ENCODE measurements at places on chromosomes 6 and 20. TPM values are rescaled to one million over a fixed set of nuclear protein-coding genes. Genes with fewer than 3 reads are reported as not detected.
A peak's percentile ranks its signal among the peaks of the same experiment; 100 is the strongest.

DNA sequence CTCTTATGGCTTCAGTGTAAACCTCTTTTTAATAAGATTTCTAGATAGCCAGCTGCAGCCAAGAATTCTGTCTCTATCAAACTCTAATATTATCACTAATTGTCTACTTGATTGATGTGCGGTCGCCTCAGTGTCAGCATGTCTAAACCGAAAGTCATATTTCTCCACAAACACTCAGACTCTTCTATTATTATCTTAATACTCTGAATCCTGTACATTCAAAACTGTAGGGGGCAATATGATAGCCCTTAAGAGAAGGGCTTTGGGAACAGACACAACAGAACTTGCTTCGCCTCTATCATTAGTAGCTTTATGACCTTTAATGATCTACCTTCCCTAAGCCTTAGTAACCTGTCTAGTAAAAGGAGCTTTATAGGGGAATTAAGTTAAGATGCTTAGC is 379.7 kb upstream of the PTCHD4 start:
- DNase-seq, result no peak

- DNase-seq, result peak; percentile 76
Observed at GRCh38 chr6:73519926-73520687, 725 bp downstream of the EEF1A1 start.

DNA sequence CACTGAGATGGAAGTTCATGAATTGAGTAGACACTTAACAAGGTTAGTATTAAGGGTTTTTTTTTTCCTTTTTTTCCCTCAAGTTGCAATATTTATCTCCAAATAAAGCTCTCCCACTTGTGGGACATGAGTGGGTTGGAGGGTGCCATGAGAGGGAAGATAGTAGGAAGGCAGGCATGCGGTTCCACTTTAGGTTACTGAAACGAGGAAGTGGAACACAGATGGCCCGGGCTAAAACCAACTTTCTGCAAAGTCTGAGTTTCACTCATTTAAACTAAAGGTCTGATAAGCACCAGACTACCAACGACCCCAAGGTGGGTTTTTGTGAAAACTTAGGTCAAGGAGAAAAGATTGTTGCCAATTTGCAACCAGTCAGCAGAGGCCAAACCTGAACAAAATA is 42.2 kb downstream of the TBC1D7 start:
- no peak for DNase-seq

DNA sequence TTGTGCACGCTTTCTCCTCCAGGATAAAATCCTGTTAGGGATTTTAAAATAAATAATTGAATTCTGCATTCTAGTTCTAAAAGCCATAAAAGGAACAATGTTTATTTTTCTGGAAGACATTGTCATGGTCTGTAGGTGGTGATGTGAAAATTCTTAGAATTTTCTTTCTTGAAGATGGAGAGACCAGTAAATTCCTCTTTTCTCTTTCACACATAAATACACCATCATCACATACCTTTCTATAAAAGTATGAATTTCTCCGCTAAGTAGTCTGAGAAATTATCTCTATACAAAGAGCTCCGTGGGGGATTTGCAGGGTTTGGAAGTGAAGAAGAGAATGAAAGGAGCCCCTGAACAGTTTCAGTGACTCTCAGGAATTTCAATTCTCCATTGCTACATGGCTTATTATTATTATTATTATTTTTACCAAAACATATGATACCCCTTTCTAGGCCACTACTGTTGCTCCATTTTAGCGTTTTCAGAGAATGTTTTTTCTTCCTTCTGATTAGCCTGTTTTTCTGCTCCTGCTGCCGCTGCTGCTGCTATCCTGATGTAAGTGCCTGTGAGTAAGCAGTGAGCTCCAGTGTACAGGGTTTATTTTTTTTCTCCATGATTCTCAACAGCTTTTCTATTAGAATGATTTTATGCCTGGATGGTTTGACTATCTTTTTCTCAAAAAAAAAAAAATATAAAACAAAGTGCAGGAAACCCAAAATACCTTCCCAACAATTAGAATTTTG is 145.8 kb downstream of the SAMD5 start:
- DNase-seq, result no peak

GRCh38 chr6:14384175-14384949 is 266.8 kb downstream of the CD83 start:
- peak; percentile 19 for DNase-seq

GRCh38 chr20:23003881-23004460 is 31.1 kb upstream of the SSTR4 start:
- DNase-seq, result no peak

- DNase-seq, result no peak
Observed at GRCh38 chr6:136318676-136319075, 29.0 kb upstream of the BCLAF1 start.

DNA sequence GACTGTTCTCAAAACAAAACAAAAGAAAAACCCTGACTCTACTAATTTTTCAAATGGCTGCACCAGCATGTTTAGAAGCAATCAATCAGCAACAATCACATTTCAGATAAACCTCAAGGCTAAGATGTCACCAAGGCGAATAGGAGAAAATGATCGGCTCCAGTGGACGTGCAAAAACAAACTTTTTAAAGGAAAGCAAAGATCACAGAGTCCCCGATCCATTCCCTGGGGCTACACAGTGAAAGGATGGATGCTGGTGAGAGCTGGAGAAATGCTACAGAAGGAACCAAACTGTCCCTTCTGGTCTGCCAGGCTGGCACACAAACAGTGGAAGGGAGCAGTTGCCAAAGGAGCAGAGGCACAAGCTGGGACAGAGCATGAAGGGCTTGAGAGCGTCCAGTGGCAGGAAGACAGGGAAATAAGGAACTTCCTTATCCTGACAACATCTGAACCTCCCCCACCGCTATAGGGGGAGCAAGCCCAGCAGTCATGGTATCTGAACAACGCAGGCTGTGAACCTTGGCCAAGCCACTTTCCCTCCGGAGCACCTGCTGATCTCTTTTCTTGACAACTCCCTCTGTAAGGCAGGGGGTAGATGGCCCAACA is 73.7 kb upstream of the HIVEP1 start:
- DNase-seq, result no peak

The NPEPL1 gene
- 1.0 TPM for polyA plus RNA-seq

The SLC17A5 gene
- 6.2 TPM for polyA plus RNA-seq

The CDH22 gene
- not detected for polyA plus RNA-seq

The WFDC2 gene
- polyA plus RNA-seq, result 13.6 TPM

The ABCF1 gene
- polyA plus RNA-seq, result 45.1 TPM

Data from mammary epithelial cell (primary cell).